Hematopoietic multipotent progenitor cell treated with erythropoietin and hydrocortisone succinate and interleukin-3 and kit ligand, for 4 days (in vitro differentiated cells): ENCODE measurements at places on chromosomes 16 and 17.
A peak's percentile ranks its signal among the peaks of the same experiment; 100 is the strongest.

DNA sequence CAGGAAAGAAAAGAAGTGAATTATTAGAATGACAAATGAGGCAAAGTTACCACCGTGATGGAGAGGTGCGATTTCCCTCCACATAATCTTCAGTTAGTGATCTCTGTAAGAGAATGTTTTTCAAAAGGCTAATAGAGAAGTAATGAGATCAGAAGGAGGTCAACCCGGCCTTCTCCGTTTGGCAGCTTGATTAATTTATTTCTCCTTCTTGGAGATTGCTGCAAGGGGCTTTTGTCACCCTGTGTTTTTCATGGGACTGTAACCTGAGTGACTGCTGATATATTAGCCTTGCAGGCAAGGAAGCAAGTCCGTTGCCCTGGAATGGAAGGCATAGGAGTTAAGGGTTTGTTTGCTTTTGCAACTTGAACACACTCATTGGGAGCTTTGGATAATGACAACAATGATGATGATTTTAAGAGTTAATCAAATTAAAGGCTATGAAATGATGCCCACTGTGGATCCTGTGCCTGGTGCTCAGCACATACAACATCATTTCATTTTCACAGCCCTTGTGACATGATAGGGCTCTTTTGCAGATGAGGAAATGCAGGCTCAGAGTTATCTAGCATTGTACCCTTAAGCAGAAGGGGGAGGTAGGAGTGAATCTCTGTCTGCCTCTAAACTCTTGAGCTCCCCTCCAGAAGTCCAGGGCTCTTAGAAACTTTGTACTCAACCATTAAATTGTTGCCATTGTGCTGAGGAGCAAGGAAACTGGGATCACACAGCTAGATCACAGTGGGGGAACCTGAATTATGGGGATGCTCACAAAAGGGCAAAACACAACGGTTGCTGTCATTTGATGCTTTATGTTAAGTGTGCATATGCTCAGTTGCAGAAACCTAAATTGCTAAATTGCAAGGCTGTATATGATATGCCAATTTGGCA is 226.3 kb downstream of the WWOX start:
- DNase-seq, result peak; percentile 0

DNA sequence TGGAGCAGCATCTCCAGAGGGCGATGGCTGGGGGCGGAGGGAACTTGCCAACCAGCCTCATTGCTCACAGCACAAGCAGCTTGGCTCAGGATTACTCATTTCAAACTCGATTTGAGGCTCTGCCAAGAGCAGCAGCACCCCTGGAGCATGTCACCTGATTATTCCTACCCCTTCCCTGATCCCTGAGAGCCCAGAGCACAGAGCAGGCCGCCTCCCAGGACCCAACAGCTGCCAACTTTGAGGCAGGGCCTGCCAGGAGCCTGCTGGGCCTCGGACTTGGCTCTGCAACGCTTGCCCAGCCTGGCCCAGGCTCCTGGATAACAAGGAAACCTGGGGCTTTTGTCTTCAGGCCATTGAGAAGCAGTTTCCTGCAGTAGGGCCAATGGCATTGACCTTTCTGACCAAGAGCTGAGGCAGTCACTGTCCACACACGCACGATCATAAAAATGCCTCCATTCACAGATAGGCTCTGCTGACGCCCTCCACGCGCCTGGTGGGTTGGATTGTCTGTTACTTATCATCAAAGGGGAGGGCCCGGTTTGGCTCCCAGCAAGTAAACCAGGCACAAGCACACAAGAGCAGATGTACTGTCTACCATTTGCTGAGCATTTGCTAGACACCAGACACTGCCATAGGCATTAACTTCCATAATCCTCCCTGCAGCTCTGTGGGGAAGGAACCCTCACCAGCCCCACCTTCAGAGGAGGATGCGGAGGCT is 406.6 kb upstream of the EEF2KMT start:
- no peak for DNase-seq

GRCh38 chr17:71987634-71988033 is 133.2 kb upstream of the SOX9 start:
- DNase-seq, result no peak

DNA sequence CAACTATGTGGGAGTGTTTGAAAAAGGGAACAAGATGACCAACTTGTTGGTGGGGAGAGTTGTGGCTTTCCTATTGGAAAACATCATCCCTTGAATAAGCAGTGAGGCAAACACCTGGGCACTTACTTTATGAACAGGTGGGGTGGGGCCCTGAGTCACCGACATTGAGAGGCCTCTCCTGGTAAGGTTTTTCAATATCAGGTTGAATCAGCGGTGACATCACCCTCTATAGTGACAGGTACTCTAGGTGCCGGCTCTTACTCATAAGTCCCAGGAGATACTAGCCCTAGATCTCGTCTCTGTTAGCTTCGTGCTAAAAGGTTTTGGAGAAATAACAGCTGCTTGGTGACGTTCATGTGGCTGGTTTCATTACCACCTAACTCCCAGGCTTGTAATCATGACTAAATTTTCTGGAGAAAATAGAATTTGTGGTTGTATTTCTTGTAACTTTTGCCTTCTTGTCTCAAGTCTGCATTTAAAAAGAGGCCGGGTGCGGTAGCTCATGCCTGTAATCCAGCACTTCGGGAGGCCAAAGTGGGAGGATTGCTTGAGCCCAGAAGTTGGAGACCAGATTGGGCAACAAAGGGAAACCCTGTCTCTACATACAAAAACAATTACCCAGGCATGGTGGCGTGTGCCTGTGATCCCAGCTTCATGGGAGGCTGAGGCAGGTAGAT is 19.3 kb downstream of the CDH1 start:
- DNase-seq, result no peak

DNA sequence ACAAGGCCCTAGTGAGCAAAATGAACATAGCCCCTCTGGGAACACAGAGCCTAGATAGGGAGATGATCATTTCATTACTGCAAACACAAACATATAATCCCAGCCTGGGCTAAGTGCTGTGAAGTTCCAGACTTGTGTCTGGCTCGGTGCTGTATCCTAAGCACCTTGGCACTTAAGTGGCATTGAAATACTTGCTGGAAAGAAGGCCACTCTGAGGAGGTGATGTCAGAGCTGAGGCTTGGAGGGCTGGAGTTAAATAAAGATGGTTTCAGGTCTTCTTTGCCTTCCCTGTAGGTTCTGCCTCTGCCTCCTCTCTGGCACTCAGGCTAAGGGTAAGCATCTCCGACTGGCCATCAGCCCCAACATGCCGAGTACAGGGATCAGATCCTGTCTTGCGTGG is 2.4 kb upstream of the CACNA1G start:
- no peak for DNase-seq

DNA sequence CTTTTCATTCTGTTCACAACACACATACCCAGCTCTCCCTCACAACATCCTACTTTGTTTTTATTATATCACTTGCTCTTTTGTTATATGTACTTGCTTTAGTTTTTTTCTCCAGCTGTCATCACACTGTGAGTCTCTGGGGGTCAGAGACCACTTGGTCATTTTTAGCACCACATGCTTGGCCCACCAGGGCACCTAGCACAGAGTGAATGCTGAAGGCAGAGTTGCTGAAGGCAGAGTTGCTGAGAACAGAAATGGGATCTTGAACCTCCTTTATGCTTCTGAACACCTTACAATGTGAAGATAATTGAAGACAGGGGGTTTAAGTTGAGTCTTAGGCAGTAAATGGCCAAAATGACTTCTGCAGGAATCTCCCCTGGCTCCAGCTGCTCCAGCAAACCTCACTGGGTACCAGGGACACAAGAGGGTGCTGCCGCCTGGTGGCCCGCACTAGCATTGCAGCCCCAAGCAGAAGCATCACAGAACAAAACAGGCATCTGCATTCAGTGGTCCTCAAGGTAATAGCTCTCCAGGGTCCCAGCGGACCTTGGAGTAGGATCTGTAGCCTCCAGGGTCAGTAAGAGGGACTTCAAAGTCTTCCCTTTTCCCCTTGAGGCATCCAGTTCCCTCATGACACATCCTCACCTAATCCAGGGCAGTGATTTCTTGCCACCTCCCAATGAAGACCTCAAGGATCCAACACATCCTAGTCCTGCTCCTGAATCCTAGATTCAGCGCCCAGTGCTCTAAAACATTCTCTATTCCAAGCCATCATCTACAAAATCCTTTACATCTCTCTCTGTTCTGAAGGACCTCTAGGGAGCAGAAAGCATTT is 1972.6 kb downstream of the TP53TG3F start:
- DNase-seq, result peak; percentile 35

DNA sequence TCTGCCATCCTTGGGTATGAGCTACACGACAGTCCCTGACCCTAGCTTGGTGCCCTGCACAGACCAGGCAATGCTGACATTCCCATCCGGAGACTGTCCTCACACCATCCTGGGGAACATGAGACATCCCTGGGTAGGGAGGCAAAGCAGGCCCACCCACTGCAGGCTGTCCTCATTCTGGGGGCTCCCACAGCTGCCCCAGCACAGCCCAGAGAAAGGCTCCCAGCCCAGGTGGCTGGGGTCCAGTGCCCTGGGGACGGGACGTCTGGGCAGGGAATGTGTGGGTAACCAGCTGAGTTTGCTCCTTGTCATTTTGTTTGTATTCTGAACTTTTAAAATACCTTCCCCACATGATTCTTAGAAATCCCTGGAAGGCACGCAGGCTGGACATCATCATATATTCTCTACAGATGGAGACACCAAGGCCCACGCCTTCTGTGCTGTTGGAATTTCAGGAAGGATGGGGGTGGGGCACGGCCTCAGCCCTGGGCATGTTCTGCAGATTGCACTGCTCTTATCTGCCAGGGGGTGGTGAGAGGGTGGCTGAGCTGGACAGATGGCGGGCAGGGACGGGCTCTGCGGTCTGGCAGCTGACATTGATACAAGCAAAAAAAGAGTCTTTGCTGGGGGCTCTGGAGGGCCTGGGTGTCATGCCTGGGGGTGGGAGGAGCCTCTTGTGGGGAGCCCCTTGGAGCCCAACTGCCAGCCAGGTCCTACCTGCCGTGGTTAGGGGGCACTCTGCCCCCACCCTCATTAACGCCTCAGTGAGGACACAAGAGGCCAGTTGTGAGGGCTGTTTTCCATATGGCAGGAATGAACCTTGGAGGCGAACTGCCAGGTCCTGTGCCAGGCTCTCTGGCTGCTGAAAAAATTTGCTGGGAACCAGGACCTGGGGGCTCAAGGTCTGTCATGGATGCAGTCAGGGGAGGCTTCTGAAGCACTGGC is 28.4 kb downstream of the LRRC75A start:
- DNase-seq, result peak; percentile 75

- DNase-seq, result no peak
Measured at GRCh38 chr16:69413045-69413664, 11.3 kb upstream of the CYB5B start.

DNA sequence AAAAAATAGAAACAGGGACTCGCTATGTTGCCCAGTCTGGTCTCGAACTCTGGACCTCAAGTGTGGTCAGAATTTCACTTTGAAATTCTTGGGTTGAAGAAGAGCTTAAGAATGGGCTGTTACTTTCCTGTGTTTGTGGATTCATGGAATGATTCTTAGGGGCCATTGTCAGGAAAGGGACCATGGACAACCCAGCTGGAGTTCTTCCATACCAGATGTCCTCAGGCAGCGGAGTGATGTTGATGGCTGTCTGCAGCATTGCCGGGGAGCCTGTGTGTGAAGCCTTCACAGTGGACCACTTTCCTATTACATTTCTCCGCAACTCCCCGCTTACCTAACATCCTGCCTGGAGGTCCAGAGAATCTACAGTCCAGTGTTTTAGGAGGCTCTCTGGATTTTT is 145.9 kb downstream of the CLEC16A start:
- DNase-seq, result no peak

- no peak for DNase-seq
Measured at GRCh38 chr16:4097826-4098240, 18.4 kb downstream of the ADCY9 start.

DNA sequence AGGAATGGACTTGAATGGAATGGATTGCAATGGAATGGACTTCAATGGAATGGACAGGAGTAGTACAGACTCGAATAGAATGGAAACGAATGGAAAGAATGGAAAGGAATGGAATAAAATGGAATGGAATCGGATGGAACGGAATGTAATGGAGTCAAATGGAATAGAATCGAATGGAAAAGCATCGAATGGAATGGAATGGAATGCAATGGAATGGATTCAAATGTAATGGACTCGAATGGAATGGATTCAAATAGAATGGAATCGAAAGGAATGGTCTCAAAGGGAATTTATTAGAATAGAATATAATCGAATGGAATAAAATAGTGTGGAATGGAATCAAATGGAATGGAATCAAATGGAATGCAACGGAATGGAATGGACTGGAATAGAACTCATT is 484.9 kb upstream of the WSB1 start:
- no peak for DNase-seq

DNA sequence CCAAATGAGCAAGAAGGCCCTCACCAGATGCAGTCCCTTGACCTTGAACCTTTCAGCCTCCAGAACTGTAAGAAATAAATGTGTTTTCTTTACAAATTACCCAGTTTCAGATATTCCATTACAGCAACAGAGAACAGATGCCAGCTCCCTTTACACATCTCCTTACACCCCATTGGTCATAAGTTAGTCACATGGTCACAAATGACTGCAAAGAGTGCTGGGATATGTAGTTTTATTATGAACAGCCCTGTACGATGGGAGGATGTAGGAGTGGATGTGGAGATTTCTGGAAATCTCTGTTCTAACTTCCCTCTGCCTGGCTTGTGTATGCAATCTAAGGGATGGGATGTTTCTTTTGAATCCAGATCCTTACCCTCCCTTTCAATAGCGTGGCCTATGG is 13.3 kb upstream of the RPL38 start:
- peak; percentile 75 for DNase-seq

DNA sequence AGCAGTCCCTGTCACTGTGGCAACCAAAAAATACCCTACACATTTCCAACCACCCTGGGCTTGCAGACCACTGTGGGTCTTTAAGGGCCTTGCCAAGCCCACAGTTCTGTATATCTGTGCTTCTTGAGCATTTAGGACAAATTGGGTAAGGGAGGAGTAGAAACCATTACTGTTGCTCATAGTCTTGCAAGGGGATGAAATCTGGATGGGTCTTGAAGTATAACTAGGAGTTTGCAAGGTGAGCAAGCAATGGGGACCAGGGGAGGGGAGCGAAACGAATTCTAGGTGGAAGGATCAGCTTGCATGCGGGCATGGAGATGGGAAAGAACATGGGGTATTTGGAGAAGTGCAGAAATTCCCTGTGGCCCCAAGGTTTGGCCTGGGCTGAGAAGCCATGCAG is 202.9 kb downstream of the RAB11FIP4 start:
- DNase-seq, result no peak

DNA sequence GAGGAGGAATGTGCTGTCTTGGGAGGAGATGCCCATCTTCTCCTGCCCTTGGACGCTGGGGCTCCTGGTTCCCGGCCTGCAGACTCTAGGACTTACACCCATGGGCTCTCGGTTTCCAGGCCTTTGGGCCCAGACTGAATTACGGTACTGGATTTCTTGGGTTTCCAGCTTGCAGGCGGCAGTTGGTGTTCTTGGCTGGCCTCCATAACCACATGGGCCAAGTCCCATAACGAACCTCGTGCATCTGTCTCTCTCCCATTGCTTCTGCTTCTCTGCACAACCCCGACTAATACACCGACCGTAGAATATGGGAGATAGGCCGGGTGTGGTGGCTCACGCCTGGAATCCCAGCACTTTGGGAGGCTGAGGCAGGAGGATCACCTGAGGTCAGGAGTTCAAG is 162.6 kb downstream of the SDK2 start:
- peak; percentile 78 for DNase-seq
